ENCODE measurements at places on chromosomes 3 and 15.

GRCh38 chr15:62026487-62027262 is 33.6 kb downstream of the VPS13C start:
- no peak for DNase-seq

DNA sequence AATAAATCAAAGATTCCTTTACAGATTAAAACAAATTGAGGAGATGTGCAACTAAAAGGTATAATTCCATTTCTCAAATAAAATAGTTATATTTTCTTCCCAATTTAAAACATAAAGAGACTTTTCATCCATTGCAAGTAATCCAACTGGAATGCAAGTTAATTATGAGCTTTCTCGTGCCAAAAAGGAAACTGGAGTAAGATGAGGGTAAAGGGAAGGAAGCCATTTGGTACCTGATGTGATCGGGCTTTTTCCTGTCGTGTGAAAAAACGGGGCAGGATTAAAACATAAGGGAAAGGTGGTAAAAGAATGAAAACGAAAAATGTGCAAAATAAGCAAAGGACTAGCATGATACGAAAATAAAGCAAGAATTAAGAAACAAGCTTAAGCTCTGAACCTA is 41.8 kb upstream of the XXYLT1 start:
- no peak for DNase-seq

DNA sequence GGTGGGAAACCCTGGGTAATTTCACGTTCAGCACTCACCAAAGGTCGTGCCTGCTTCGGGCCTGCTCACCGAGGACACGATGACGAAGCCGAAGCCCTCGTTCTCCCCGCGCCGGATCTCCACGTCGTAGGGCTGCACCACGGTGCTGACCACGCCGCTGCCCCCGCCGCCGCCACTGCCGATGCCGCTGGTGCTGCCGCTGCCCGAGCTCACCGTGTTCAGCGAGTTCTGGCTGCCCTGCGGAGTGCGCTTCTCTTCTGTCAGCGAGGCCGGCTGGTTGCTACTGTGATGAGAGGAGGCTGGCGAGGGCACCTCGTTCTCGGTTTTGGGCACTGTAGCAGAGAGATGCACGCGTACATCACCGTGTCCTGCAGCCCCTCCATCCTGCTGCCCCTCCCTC is 659.5 kb downstream of the MAGI1 start:
- DNase-seq = no peak

GRCh38 chr3:121488628-121489027 is 57.2 kb downstream of the POLQ start:
- DNase-seq = no peak

DNA sequence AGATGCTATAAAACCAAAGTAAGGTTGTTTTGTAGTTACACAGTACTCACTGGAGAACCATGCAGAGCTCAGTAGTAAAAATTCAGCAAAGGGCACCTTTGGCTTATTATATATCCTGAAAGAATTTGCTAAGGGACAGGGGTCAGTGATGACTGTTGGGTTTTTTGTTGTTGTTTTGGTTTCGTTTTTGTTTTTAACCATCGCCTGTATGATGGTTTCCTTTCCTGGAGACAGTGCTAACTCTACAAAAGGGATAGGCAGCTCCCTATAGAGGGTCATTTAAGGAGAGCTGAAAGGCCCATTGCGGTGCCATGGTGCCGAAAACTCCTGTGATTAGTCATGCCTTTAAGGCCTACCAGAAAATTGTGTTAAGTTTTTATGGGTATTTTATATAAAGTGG is 118.2 kb upstream of the GOLIM4 start:
- DNase-seq = no peak

DNA sequence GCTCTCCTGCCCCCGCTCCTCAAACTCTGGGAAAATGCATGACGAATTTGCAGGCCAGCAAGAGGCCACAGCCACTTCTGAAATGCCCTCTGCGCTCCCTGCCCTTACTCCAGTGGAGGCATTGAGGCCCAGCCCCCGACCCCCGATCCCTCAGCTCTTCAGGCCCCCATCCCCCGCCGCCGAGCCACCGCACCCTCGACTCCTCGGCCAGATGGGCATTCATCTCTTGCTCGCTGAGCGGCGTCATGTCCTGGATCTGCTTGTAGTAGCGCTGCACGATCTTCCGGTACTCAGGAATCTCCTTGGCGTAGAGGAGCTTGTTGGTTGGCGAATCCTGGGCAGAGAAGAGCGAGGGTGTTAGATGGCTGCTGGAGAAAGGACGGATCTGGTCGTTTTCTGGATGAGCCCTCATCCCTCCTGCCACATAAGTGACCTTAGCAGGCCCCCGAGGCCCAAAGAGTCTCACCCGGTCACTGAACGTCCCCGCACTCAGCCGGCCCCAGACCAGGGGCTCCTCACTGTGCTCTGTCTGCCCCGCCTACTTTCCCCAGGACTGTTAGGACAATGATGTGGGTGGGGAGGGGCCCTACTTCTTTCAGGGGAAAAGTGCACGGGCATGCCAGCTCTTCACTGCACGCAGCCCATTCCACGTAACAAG is 14.0 kb downstream of the H1-8 start:
- no peak for DNase-seq

All from stimulated activated CD8-positive, alpha-beta memory T cell treated with anti-CD3 and anti-CD28 coated beads, Interleukin-15, amount 100 ng/mL, for 4 hours (primary cell).